Ureter (tissue), 1 donor: ENCODE measurements at places on chromosomes 11 and 22. TPM values are rescaled to one million over a fixed set of nuclear protein-coding genes. Genes with fewer than 3 reads are reported as not detected.

The RAB3IL1 gene
- total RNA-seq: 14.9 TPM

The SEPTIN3 gene
- 0.99 TPM for total RNA-seq

The GGT1 gene
- total RNA-seq: 8.2 TPM

The INSC gene
- 1.7 TPM for total RNA-seq

The ZBED5 gene
- total RNA-seq: 54.0 TPM

The COA4 gene
- total RNA-seq: 89.5 TPM

The OR5AL1 gene
- not detected for total RNA-seq

The LUZP2 gene
- total RNA-seq: 0.96 TPM

The OR6A2 gene
- total RNA-seq: 0.68 TPM

The KCNK4 gene
- total RNA-seq: not detected

The OOSP4B gene
- not detected for total RNA-seq

The RRM1 gene
- 28.9 TPM for total RNA-seq

The NCAM1 gene
- 26.7 TPM for total RNA-seq

The ALDH3B1 gene
- total RNA-seq: 25.4 TPM

The NXPE1 gene
- not detected for total RNA-seq

The TMEM151A gene
- not detected for total RNA-seq

The MPEG1 gene
- 9.4 TPM for total RNA-seq

The PLAAT4 gene
- total RNA-seq: 56.7 TPM

The TMPRSS5 gene
- total RNA-seq: 1.5 TPM

The CLTCL1 gene
- 5.8 TPM for total RNA-seq

The RASSF10 gene
- total RNA-seq: 3.7 TPM

The MMP12 gene
- total RNA-seq: not detected

The CCDC15 gene
- total RNA-seq: 2.2 TPM

The THY1 gene
- total RNA-seq: 4.5 TPM

The ASCL3 gene
- total RNA-seq: not detected

The MIOX gene
- not detected for total RNA-seq

The DEUP1 gene
- not detected for total RNA-seq

The RFPL3 gene
- not detected for total RNA-seq

The KCNJ1 gene
- not detected for total RNA-seq

The TREH gene
- total RNA-seq: 0.44 TPM

The TH gene
- 4.3 TPM for total RNA-seq

The OR4C6 gene
- not detected for total RNA-seq

The OR51B5 gene
- total RNA-seq: 0.99 TPM

The MS4A14 gene
- total RNA-seq: 1.5 TPM

The PISD gene
- total RNA-seq: 68.0 TPM

The CCDC89 gene
- total RNA-seq: 2.5 TPM

The NAP1L4 gene
- total RNA-seq: 189 TPM

The BIRC3 gene
- 15.5 TPM for total RNA-seq

The ENTHD1 gene
- not detected for total RNA-seq
